GM06990 (cell line): ENCODE measurements at places on chromosomes 1 and 21.

DNA sequence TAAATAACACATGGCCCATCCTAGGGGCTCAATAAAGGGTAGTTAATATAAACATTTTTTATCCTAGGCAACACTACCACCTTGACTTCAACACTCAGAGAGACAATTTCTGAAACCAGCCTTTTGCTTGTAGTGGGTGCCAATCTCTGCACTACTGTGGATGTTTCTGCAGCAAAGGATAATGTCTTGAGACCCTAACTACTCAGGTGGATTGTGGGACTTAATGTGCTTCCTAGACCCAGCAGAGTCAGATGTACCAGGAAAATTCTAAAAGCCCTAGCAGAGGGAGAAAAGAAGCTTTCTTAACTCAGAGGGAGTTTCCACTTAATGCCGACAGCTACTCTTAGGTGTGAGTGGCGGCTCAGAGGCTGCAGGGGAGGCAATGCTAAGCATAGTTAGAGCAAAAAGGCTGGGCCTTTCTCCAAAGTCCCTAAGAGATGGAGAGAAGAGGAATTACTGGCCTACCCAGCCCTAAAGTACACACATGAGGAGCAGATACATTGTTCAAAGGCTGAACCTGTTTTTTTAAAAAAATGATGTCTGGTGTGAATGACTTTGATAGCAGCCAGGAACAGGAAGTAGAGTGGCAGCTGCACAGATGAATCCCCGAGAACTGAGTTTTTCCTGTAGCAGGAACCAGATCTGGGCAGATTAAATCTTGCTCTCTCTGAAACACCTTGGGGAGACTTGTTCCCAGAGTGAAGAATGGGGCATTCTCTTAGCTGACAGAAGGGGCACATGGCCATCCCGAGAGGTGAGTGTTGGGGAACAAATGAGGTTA lies 33.5 kb upstream of the ABCD3 start:
- no peak for DNase-seq

GRCh38 chr1:3004285-3005205 lies 16.7 kb upstream of the ACTRT2 start:
- no peak for DNase-seq

DNA sequence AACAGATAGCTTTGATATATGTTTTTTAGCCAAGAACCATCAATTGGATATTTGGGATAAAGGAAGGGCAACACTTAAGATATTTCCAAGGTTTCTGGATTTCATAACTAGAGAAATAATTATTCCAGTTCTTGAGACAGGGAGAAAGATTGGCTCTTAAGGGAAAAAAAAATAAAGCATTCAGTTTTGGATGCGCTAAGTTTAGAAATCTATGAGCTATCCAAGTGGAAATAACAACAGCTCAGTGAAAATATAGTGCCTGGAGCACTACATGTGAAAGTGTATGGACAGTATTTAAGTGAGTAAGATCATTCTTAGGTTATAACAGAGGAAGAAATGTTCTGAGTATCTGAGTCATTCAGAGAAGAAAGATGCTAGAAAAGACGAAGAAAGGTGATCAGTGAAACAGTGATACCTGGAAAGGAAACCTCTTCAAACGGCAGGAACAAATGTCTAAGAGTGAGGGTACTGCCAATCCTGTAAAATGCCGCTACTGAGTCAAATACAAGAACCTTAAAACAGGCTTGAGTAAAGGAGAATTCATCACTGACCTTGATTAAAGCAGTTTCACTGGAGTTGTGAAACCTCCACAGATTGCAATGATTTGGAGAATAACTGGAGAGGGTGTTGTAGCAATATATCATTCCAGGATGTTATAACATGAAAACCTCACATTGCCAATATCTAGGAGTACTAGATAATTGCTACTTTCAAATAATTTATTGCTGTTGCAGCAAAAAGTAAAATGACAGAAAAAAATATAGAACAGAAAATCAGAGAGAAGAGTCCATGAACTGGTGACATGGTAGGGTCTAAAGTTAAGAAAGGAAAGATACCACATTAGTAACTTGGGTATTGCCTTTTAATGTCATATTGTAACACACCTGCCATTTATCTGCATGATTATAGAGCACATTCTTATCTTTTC lies 482.1 kb upstream of the RGS18 start:
- no peak for DNase-seq

DNA sequence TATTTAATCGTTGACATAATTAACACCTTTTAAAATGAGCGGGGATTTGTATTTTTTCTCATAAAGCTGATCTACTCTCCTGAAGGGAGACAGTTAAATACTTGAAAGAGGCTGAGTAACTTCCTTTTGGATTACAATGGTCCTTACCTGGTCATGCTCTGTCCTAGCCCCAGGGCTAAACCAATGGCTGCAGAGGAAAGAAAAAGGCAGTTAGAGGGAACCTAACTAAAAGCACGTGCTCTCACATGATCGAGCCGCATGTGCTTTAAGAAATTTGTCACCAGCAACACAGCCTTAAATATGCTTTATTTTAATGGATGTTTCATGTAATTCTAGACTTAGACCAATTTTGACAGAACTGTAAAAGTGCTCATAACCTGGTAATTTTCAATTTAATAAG lies 132.7 kb downstream of the GPATCH2 start:
- no peak for DNase-seq

- peak; percentile 83 for DNase-seq
Measured at GRCh38 chr1:35577071-35577998, 4.2 kb downstream of the TFAP2E start.

DNA sequence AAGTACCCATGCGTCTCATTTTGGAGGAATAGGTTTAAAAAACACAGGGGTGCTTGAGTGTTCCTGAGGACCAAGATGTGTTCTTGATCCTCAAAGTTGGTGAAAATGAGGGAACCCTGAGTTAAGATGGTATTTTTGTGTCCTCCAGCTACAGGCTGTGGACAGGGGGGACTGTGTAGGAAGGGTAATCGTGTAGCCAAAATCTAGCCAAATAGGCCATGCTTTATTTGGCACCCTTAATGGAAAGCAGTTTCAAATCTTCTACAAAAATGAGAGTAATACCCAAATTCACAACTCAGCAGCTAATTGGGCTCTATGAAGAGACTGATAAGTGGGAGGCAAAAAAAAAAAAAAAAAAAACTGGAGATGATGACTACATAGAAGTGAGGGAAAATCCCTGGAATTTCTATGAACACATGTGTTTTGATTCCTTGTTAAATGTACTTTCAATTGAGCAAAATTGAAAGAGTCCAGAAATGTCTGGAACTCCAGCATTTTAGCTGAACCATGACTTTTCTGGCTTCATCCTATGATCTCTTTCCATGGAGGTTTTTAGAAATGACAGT lies 470 bp downstream of the HSD11B1 start:
- DNase-seq: no peak

DNA sequence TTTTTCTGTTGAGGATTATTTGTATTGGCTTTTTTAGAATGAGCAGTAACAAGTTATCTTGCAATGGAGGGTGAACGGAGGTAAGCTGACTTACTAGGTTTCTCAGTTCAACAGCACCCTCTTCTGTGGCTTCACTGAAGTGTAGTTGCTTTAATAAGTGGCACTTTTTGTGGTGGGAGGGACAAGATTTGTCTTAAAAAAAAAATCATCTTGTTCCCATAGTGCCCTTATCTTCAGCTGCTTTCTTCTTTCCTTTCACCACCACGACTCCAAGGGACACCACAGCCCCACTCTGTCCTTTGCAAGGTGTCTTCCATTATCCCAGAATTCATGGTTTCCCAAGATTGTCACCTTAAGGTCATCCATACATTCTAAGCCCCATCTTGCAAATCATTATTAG lies 92.9 kb downstream of the PIGK start:
- DNase-seq: peak; percentile 6

GRCh38 chr1:195597891-195598290 lies 1010.3 kb downstream of the KCNT2 start:
- no peak for DNase-seq

DNA sequence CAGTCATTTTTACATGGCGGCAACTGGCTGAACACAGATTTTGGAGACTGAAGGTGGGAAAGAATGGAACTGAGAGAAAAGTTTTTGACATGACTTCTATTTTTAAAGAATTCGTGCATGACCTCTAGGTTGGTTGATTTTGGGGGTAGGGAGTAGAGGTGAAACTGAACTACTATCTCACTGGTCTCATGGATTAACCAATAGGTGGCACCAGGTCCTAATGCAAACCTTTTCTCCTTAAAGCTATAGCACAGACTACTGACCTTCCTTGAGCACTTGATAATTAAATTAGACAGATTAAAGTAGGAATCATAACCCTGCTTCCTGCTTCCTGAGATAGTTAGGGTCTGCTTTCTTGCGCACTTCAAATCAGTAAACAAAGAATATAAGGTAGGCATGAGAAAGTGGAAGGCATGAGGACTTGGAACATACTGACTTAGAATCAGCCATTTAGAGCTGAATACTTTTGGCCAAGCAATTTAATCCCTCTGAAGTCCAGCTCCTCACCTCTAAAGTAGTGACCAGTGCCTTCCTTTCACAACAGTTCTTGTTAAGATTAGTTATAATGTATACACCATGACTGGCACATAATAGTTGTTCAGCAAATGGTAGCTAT lies 206.0 kb downstream of the CENPF start:
- no peak for DNase-seq

DNA sequence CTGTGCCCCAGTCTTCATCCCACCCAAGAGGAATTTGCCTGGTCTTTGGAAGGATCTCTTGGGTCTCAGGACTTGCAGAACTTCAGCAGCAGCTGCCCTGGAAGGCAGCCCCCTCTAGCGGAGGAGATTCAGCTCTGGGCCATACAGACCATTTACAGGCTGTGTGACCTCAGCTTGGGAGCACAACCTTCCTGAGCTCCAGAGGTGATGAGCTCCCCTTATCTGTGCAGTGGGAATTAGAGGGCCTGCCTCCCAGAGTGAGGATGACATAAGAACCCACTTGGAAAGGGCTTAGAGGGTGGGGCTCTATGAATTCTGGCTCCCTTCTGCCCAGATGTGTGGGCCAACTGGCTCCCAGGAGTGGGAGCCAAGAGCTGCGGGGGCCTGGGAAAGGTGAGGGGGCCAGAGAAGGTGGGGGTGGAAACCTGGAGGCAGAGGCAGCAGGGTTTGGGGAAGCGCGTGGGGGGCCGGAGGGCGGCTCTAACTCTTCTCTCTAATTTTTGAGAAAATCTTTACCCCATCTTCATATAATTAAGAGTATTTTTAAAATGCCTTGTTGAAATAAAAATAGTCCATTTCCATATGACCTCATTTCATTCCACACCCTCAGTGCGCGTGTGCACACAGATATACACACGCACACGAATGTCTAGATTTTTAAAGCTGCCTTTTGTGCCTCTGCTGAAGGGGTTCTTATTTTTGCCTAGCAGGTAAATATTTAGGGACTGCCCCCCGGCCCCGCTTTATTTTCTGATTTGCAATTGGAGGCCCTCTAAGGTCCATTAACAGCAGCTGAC lies 21.5 kb downstream of the EPHB2 start:
- no peak for DNase-seq

GRCh38 chr1:91555821-91556531 lies 55.3 kb downstream of the CDC7 start:
- peak; percentile 36 for DNase-seq

DNA sequence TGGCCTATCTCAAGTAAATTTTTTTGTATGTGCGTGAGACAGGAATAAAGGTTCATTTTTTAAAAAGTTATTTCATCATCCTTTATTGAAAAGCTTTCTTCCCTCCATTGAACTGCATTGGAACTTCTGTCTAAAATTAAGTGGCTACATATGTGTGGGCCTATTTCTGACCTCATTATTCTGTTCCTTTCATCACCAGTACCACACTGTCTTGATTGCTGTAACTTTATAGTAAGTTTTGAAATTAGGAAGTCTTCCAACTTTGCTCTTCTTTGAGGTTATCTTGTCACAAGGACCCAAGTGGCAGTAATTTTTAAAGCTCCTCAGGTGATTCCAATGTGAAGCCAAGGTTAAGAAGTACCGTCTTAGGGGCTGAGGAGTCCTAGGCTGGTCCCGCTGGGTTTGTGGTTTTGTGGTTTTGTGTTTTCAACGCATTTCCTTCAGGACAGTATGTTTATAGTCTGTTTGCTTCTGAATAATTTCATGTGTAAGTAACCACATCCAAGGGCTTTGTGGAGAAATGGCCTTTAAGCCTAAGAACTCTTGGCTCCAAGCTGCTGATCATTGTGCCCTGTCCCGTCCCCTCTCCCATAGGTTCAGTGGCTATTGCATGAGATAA lies 12.4 kb upstream of the SCAF4 start:
- no peak for DNase-seq

- DNase-seq: peak; percentile 46
Measured at GRCh38 chr1:112714313-112715263, 544 bp downstream of the PPM1J start.

DNA sequence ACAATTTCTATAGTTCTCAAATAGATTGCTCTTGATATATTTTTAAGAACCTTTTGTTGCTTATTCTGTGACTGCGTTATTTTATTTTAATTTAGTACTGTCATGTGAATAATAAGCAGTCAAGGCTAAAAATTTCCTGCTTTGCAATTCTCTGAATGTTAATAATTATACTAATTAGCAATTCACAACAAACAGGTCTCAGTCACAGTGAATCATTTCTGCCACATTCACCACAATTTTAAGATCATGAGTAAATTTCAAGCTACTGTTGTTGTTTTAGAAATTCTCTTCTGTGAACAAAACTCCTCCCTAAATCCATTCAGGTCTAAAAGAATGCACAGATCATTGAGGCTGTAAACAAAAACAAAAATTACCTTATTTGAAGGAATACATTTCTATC lies 339.6 kb upstream of the DPYD start:
- no peak for DNase-seq

DNA sequence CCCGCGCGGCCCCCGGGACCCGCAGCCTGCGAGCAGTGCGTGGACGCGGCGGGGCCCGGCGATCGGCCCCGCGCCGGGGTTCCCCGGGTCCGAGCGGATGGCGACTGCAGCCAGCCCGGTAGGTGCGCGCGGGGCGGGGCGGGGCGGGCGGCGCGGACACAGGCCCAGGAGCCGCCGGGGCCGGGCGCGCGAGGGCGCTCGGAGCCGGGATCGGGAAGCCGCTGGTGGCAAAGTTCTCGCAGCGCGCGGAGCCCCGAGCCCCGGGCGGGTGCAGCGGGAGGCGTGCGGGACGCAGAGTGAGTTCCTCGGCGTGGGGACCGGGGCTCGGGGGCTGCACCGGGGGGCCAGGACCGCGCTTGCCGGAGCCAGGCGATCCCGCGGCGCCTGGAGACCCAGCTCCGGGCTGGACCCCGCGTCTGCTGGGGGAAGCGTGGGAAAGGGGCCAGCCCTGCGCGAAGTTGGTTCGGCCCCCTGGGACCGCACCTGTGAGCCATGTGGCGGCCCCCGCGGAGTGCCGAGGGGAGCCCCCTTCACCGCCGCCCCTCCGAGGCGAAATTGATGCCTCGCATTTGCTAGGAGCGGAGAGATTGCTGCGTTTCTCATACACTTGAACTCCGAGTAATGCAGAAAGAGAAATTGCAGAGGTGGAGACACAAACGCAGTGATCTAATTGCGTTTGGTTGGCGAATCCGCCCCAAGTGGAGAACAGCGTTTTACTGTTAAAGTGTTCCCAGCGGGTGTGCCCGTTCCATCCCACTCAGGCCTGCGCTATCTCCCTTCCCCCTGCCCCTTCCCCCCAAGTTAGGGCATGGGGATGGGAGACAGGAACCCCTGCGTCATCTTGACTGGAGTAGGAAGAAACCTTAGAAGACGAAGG lies 228.9 kb upstream of the TMEM51 start:
- peak; percentile 22 for DNase-seq
